ENCODE measurements at places on chromosomes 13 and 19.
A peak's percentile ranks its signal among the peaks of the same experiment; 100 is the strongest.

DNA sequence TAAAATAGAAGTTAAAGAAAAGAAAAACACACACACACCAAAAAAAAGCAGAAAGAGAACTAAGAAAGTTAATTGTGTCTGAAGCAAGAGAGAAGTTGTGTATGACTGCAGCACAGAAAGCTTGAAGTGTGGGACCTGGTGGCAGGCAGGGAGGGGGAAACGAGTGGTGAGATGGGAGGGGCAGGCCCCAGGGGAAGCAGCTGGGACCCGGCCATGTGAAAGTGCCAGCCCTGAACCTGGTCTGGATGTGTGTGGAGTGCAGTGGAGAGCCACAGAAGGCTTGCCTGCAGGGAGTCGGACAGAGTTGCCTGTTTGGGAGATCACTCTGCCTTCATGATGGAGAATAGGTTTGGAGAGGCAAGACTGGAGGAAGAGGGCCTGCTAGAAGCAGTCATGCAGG lies 199.0 kb downstream of the GGACT start:
- no peak for DNase-seq

- no peak for DNase-seq
Measured at GRCh38 chr19:2164020-2164998, 576 bp downstream of the DOT1L start.

DNA sequence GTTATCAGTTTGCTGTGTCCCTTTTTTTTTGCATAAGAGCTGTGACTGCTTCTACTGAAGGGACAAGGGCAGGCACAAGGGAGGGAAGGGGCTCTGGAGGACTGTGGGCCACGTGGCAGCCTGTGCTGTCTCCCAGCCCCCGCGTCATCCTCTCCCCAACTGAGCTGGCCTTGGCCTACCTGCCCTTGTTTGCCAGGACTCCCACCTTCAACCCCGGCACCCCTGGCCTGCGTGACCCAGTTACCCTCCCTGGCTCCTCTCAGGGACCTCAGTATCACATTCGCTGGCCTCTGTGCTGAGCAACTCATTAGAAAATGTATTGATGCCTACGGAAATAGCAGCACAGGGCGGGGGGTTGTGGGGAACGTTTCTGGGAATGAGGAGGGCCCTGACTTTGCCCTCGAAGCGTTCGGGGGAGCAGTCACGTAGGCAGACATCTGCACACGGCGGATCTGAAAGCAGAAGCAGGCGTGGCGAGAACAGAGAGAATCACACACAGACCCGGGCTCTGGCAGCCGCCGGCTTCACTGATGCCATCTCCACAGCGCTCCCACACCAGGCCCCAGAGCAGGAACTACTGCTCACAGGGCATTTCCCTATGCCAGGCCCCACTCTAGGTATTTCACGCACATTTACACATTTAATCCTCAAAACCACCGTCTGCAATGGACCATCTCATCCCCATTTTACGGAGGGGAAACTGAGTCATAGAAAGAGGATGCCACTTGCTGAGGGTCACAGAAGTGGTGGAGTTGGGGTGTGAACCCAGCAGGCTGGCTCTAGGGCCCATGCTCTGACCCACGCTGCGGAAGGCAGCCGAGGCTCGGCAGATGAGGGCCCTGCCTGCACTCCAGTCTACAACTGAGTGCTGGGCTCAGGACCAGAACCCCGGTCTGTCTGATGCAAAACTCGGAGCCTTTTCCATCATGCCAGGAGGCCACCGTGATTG lies 5.7 kb upstream of the ATF5 start:
- DNase-seq = no peak

GRCh38 chr19:3959766-3960131 lies 11.2 kb downstream of the DAPK3 start:
- DNase-seq = no peak

- DNase-seq = no peak
Measured at GRCh38 chr13:106804991-106805390, 237.1 kb upstream of the ARGLU1 start.

- DNase-seq = no peak
Measured at GRCh38 chr13:81596224-81596753, 1255.4 kb upstream of the SPRY2 start.

GRCh38 chr19:16591803-16592556 lies 19.8 kb upstream of the SLC35E1 start:
- DNase-seq = no peak

GRCh38 chr13:42218576-42218975 lies 53.4 kb upstream of the AKAP11 start:
- DNase-seq = no peak

- DNase-seq = peak; percentile 89
Measured at GRCh38 chr19:913080-913748, at the start of gene R3HDM4. TSS of gene R3HDM4 (minus strand) at chr19:913219. CDS start at chr19:913157, 62 bp downstream.

DNA sequence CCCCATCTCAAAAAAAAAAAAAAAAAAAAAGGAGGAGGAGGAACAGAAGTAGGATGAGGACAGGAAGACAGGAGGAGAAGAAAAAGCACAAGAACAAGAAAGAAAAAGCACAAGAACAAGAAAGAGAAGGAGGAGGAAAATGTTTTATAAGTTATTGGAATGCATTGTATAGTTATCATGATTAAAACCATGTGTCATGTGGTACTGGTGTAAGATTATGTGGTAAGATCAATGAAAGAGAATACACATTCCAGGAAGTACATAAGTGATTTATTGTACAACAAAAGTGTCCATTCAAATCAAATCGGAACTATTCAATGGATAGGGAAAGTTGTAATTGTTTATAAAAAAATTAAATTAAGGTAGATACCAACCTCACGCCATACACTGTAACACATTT lies 167.7 kb downstream of the MZT1 start:
- DNase-seq = no peak

GRCh38 chr13:41028051-41028450 lies 8.9 kb upstream of the ELF1 start:
- no peak for DNase-seq

GRCh38 chr13:74726206-74726605 lies 592.0 kb upstream of the KLF12 start:
- no peak for DNase-seq

DNA sequence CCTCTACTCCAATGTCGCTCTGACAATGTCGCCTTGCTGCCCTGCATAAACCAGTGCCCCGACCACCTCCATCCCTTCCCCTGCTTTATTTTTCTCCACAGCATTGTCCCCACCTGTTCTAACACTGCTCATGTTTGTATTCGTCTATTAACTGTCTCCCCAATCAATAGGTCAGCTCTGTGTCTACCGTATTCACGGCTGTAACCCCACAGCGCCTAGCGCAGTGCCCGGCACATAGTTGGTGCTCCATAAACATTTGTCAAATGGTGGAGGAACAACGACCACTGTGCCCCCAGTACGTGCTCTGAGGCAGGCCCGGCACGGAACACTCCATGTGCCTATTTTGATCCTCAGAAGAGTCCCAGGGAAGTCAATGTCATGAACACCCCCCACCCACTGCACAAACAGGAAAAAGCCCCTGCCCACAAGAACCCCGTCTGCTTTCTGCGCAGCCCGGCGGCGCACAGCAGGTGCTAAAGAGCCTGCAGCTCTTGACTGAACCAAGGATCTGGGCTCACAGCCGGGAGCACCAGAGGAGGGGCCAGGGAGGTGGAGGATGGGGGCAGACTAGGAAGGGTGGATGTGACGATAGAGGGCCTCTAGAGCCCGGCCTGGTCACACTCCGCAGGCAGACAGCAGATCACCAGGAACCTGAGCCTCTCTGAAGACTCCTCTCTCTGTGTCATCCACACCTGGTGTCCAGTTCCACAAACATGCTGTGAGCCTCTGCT lies 1.8 kb upstream of the CEACAM16 start:
- DNase-seq = no peak

DNA sequence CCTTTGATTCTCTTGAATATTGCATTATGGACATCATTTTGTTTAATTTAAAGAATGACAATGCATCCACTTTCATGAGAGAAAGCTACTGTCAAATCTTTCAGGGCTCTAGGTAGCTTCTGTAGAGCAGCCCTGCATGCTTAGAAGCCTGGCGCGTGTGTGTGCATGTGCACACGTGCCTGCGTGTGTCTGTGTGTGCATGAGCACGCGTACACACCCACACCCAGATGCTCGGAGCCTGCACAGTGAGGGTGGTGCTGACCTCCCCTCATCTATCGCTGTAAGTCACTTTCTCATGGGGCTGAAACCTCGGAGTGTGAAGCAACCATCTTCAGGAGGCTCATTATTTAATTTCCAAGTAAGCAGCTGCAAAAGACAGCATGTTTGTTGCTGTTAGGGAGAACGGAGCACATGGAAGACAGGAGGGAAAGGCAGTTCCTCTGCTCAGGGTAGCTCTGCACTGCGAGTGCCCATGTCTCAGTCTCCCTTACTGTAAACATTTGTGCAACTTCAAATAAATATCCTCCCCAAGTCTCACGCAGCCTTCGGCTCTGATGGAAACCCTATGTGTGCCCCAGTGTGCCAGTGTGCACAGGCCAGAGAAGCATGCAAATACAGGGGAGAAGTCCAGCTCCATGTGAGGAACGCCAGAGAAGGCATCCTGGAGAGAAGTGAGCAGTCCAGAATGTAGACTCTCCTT lies 22.8 kb downstream of the TSHZ3 start:
- DNase-seq = no peak

DNA sequence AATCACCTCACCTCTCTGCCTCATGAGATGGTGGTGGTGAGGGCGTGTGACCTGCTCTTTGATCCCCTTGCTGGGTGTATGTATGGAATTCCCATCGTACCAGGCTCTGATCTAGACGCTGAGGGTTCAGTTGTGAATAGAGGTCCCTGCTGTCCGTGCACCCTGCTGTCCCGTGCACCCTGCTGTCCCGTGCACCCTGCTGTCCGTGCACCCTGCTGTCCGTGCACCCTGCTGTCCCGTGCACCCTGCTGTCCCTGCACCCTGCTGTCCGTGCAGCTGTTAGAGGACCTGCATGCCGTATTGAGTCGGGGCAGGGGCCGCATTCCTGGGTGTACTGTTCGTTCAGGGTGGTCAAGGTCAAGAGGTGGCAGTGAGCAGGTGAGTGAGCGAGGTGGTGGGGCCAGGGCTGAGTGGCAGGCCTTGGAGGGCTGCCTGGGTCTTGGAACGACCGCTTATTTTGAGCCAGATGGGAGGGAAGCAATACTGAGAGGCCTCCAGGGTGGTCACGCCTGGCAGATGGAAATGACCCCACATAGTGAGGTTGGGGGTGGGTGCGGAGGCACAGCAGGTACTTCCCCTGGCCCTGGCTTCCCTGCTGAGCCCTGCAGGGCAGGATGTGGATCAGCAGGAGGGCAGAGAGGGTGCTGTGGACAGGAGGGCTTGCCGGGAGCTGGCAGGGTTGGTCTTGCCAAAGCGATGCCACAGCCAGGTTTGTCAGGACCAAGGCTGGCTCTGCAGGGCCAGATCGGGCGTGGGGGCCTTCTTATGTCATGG lies 4.6 kb upstream of the EPN1 start:
- no peak for DNase-seq

DNA sequence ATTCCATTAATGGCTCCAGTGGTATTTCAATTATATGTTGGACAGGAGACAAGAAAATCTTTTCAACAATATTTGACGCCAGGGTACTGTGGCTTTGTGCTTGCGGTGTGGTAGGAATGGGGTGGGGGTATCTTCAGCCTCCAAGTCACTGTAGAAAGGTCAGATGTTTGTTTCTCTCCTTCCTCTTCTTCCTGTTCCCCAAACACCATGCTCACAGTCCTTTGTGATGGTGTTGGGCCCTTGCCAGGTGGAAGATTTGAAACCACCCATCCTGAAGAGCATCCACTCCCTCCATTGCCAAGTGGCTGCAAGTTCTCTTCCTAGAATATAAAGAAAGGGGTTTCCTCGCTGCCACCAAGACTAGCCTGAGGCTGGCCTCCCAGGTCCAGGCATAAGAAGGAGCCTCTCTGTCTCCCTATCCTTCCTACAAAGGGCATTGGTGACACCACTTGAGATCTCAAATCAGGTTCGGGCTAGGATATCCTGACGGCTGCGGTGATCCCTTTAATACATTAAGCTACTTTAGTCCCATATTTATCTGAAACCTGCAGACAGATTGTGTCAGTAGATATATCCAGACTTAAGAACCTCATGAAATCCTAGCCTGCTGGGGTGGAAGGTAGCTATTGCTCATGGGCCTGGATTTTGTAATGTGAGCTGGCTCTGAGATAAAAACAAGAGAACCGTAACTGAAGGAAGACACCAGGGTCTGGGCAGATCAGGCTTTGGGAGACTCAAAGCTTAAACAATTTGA lies 64.3 kb upstream of the SIAH3 start:
- DNase-seq = no peak

DNA sequence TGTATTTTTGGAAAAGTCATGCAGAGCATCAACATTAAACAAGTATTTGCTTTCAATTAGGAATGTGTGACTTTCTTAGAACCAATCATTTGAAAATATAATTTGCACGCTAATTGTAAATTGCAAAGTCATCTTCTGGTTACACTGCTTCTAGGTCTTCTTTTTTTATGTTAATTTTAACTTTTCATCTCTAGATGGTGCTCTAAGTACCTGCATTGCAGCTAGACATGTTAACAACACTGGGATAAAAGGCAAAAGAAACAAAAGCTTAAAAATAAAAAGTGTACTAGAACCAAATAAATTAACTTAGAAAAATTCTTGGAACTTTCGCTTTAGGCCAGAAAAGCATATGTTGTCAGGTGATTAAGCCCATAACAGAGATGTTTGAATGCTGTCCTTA lies 2758.2 kb downstream of the PCDH9 start:
- no peak for DNase-seq

- DNase-seq = no peak
Measured at GRCh38 chr13:35965226-35965927, 165.8 kb downstream of the DCLK1 start.

DNA sequence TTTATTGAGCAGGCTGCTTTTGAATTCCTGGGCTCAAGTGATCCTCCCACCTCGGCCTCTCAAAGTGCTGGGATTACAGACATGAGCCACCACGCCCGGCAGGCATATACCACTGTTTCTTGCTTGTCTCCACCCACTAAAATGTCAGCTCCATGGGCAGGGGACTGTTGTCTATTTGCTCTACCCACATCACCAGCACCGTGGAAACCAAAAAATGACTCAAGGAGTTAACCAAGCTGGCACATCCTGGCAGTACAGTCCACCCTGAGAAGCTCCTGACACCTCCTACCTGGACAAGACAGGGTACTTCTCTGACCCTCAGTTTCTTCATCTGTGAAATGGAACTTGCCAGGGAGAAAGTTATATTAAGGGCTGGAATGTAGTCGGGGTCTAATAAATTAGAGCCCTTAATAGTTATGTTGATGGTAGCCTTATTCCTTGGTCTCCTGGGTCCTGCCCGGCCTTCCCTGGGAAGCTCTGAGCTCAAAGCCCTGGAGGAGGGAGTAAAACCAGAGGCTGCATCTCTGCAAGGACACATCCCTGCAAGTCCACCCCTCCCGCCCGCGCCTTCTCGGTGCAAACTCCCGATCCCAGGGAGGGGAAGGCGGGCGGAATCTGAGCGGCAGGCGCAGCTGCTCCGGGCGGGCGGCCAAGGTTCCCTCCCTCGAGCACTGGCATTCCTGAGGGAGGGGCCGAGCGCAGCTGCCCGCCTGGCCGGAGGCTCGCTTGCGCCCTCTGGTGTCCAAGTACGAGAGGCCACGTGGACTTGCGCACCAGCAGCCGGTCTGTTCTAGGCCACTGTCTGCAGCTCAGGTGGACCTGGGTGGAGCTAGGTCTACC lies 14.1 kb downstream of the RDH8 start:
- DNase-seq = peak; percentile 92

DNA sequence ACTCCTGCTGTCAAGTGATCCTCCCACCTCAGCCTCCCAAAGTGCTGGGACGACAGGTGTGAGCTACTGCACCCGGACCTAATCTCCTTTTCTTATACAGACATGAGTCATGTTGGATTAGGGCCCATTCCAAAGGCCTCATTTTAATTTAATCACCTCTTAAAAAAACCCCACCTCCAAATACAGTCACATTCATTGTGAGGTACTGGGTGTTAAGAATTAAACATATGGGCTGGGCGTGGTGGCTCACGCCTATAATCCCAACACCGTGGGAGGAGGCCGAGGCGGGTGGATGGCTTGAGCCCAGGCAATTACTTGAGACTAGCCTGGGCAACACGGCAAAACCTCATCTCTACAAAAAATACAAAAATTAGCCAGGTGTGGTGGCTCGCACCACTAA lies 46.6 kb downstream of the PIN1 start:
- no peak for DNase-seq

All from stimulated activated CD8-positive, alpha-beta memory T cell treated with anti-CD3 and anti-CD28 coated beads, Interleukin-4, amount 100 ng/mL, for 48 hours (primary cell).